ENCODE measurements at places on chromosomes 12 and 14.

GRCh38 chr14:25843481-25844470 is 754.1 kb downstream of the NOVA1 start:
- no peak for DNase-seq

- no peak for DNase-seq
Measured at GRCh38 chr14:68775614-68776126, 17.2 kb downstream of the ZFP36L1 start.

- no peak for DNase-seq
Measured at GRCh38 chr12:25200703-25201102, 5.7 kb downstream of the ETFRF1 start.

GRCh38 chr12:64824500-64825142 is at the start of gene TBC1D30:
Gene TBC1D30 (plus strand): TSS chr12:64824647. CDS start chr12:64824880, 233 bp downstream.
- no peak for DNase-seq

DNA sequence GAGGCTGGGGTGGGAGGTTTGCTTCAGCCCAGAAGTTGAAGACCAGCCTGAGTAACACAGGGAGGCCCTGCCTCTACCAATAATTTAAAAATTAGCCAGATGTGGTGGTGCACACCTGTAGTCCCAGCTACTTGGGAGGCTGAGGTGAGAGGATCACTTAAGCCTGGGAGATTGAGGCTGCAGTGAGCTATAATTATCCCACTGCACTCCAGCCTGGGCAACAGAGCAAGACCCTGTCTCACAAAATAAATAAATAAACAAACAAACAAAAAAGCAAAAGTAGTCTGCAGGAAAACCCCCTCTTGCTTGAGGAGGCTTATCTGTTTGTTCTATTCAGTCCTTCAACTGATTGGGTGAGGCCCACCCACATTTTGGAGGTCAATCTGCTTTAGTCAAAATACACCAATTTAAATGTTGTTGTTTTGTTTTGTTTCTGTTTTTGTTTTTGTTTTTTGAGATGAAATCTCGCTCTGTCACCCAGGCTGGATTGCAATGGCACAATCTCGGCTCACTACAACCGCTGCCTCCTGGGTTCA is 24.9 kb upstream of the TXNRD1 start:
- DNase-seq = no peak

DNA sequence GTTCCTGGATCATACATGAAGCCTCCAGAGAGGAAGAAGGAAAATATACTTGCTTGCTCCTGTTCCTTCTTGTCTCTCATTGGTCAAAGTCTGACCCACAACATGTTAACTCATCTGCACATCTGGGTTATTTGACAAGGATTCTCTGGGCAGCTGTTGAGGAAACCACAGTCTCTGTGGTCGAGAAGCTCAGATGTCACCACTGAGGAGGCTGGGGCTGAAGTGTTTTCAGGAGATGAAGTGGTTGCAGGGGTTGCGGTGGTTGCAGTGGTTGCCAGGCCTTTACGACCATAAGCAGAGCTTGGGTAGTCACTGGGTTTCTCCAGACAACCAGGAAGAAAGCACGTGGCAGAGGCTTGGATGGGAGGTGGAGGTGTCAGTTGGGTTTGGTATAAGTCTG is 265.0 kb upstream of the LRIG3 start:
- DNase-seq = no peak

GRCh38 chr14:42683707-42684106 is 1077.0 kb downstream of the LRFN5 start:
- no peak for DNase-seq

DNA sequence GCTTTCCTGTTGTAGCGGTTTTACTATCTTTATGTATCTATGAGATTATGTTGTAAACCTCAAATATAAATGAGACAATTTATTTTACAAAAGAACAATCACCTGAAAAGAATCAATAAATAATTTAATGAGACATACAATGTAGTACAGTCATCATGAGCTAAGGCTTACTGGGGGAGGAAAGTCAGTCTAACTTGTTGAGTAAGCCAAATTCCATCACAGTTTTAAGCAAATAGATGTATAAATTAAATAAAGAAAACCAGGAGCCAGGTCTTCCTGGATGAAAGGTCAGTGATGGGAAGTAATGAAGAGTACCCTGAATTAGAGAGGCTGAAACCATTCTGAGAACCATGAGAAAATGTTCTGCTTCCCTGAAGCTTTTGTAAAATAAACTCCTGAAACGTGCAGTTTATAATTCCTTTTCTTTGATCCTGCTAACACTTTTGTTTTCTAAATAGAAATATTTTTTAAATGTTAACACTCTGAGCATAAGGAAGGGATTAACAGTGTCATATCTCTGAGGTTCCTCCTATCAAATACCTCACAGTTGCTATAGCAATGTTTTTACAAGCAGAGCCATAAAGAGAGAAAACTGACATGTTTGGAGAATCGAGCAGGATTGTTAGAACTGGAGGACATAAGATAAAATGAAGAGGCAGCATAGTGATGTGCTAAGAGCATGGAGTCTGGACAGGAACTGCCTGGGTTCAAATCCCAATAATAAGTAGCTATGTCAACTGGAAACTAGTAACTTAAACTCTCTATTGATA is 444.9 kb upstream of the FOXG1 start:
- no peak for DNase-seq

DNA sequence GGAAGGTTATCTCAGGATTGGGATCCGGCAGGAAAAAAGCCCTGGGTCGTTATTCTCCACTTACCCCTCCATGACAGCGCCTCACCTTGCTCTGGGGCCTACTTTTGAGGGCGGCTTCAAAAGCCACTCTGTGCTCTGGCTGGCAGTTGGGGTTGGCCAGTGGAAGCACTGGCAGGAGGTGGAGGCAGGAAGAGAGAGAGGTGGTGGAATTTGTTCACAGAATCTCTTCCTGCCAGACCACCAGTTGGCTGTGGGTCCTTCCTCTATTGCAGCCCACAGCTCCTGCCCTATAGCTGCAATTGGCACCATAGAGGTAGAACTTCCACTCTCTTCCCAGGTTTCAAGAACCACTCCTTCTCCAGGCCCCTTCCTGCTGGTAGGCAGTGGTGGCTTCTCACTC is 32.7 kb upstream of the SDR39U1 start:
- no peak for DNase-seq

GRCh38 chr12:31206038-31206670 is 119.8 kb downstream of the SINHCAF start:
- no peak for DNase-seq

DNA sequence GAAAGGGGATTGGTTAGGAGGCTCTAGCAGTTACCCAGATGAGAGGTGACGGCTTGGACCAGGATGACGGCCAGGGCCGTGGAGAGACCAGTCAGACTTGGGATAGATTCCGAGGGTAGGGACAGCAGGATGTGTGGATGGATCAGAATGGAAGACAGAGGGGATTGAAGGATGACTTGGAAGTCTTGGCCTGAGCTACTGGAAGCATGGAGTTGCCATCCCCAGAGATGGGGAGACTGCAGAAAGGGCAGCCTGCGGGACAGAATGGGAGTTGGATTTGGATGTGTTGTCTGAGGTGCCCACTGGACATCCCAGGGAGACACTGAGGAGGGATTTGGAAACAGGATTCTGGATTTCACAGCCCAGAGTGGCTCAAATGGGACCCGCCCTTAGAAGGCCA is 102.3 kb downstream of the CALM1 start:
- no peak for DNase-seq

DNA sequence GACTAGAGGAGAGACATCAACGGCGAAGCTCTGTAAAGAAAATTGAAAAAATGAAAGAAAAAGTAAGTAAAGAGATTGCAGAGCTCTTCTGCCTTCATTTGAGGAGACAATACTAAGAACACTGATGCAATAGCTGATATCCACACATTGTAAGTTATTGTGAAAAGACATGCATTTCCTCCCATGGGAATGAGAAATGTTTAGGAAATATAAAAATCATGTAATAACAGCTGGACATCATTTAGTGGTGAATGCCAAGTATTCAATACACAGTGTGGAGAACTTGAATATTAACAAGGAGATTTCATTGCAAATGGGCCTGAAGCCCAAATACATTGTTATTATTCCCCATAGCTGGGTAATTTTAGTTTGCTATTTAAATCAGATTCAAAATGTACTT is 179.2 kb downstream of the KICS2 start:
- DNase-seq = no peak

- no peak for DNase-seq
Measured at GRCh38 chr14:94685166-94685581, 73.0 kb downstream of the SERPINA3 start.

DNA sequence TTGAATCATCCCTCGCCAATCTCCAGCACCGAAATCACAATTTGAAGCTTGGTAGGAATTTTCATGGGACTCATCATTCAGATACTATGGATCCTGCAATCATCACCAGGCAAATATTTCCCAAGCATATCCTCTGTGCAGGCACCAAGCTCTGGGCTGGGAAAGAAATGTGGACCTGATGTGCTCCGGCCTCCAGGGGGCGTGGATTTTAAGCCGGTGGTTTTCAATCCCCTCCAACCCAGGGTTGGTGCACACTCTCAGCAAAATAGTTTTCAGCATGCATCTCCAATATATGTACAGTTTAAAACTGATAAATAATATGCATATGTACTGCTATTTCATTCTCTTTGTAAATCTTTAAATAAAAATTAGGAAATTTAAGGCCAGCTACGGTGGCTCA is 98.9 kb downstream of the RBM19 start:
- no peak for DNase-seq

GRCh38 chr14:83826838-83827237 is 1703.1 kb upstream of the FLRT2 start:
- no peak for DNase-seq

- DNase-seq = no peak
Measured at GRCh38 chr12:57763881-57764661, 2.8 kb downstream of the CYP27B1 start.

GRCh38 chr12:46944088-46944487 is 118.3 kb upstream of the SLC38A4 start:
- no peak for DNase-seq

GRCh38 chr12:74922117-74922516 is 287.5 kb downstream of the KCNC2 start:
- no peak for DNase-seq

DNA sequence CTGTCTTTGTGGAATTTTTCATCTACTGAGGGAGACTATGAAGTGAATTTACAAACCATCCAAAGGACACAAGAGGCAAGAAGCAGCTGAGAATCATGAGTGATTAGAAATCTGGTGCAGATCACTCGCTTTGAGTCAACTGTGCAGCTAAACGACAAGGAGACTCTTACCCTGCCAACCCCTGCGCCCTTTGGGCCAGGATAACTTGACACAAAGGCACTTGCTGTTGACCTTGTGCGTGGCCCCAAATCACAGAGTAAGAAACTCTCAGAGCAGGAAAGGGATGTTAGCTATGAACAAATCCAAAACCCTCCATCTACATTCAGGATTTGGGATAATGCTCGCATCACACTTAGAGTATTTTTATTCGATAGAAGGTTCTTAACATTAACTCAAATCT is 11.5 kb upstream of the PARP11 start:
- DNase-seq = no peak

- no peak for DNase-seq
Measured at GRCh38 chr14:105426416-105427130, 6.9 kb downstream of the MTA1 start.

- DNase-seq = no peak
Measured at GRCh38 chr14:24267516-24267915, 3.9 kb downstream of the RABGGTA start.

GRCh38 chr14:71621980-71622605 is 310.1 kb upstream of the RGS6 start:
- DNase-seq = no peak

GRCh38 chr14:59020382-59020781 is 168.1 kb upstream of the DAAM1 start:
- DNase-seq = no peak

DNA sequence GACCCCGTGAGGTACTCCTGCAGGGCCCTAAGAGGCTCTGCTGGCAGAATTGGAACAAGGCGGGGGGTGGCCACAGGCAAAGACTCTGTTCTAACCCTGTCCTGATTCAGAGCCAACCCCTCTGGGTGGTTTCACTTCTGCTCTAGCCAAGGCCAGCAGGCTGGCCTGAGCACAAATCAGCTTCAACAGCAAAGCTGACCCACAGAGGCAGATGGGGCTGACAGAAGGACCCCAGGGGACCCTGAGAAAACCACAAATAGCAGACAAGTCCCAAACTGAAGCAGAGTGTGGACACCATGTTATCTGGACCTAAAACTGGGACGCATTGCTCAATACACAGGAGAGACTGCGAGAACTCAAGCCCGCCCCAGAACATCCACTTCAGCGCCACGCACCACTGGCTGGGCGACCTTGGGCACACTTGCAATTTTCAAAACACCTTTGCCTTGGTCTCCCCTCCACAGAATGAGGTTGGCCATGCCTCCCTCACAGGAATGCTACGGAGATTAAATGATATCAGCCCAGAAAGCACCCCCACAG is 76.4 kb upstream of the DICER1 start:
- DNase-seq = no peak

DNA sequence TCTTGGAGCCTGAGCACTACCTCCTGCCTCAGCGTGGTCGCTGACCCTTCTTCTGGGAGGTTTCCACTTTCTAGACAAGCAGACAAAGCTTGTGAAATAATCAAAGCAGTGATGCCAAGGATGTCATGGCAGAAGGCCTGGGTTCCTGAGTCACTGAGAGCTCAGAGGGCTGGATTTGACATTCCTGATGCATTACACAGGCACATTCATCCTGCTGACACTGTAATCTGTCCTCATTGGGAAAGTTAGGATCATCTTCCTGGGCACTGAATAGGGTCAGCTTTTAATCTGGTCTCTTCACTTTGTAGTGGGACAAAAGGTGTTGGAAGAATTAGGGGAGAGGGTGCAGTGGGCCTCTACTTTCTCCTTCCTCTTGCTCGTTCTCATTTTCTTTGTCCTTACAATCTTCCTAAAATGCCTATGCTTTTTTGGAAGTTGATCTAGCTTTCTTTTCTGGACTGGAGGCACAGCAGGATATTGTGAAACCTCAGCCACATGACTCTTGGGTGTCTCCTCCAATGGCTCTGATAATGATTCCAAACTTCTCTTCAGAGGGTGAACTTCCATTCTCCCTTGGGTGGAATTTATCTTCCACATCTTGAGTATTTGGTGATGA is 29.6 kb downstream of the EEA1 start:
- DNase-seq = no peak

DNA sequence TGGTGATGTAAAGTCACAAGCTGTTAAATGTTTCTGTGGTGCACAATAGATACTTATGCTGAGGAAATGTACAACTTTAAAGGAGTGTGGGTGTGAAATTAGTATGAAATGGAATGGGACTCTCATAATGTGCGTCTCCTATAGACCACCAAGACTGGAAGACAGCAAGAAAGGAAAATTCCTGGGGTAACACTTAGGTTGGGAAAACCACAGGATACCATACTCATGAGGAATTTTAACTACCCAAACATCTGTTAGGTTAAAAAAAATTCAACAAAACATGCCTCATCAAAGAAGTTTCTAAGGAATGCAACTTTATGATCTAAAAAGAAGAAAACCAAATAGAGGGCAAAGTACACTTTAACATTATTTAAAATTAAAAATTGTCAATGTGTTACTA is 113.7 kb upstream of the MYF6 start:
- DNase-seq = no peak

Measured in stimulated activated naive CD4-positive, alpha-beta T cell treated with Interleukin-2 at 50 U/mL for 16 hours (primary cell).